ENCODE measurements at places on chromosomes 7 and 10.

DNA sequence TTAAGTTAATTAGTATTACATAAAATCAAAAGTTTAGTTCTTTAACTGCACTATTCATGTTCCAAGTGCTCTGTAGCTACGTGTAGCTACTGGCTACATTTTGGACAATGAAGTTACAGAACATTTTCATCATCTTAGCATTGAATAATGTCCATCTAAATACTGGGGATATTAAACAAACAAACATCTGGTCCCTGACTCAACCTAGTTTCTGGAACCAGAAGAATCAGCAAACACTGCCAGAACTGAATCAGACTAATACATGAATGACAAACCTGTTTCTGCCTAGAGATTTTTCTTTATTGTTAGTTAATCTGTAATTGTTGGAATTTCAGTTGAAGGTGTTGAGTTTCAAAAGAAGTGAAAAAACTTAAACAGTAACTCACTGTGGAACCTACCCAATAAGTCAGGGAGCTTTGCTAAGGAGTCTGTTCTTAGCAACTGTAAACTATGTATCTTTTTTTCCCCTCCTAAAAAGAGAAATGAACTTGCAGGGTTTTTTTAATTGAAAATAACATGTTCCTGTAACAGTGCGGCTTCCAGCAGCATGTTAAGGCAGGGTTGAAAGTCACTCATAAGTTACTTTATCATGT is 58.3 kb downstream of the CDK13 start:
- no peak for DNase-seq

DNA sequence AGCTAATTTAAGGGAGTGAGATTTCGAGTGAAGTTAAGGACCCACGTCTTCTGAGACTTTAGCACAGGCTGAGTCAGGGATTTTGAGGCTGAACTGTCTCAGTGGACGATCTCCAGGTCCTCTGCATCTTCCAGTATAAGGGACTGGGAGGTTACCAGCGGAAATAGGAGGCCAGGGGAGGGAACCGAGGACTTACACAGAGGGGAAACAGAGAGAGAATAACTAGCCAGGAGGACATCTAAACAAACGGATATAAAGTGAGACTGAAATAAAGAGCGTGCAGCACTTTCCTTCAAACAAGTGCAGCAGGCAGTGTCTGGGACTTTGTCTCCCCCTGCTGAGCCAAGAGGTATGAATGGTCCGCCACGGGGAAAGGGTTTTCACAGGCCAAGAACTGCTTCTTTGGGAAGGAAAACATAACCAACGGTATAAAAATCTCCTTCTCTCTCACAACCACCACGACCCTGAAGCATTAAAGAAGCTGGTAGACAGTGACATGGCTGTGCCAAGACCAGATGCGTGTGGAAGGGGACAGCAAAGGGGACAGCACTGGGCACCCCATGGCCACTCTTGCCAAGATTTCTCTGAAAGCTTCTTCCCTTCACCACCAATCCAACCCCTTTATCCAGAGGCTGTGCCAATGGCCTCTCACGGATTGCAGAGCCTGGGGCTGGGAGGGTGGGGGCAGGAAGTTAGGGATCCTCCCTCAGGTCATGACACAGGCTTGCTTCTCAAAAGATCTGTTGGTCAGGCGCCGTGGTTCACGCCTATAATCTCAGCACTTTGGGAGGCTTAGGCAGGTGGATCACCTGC is 72.0 kb downstream of the SLC37A3 start:
- no peak for DNase-seq

GRCh38 chr7:2954433-2954853 is 89.2 kb downstream of the CARD11 start:
- no peak for DNase-seq

- DNase-seq = no peak
These were observed 12.5 kb upstream of the CDK13 start for GRCh38 chr7:39937366-39938153.

DNA sequence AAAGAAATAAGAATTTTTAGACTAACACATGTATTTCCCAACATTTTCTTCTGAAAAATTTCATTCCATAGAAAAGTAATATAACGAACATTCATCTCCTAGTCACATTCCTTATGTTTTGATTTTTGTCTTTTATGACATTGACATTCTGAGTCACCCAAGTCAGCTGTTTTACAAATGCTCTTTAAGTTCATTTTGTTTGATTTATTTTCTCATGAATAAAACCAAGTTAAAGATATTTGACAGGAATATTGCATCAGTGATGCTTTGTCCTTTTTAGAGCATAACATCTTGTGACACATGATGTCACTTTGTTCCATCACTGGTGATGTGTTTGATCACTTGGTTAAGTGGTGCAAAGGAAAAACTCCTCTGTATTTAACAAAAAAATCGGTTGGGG is 48.4 kb downstream of the HGF start:
- DNase-seq = no peak

GRCh38 chr10:98492763-98493162 is 46.0 kb upstream of the HPS1 start:
- DNase-seq = no peak

GRCh38 chr7:139679731-139680594 is 97.8 kb downstream of the HIPK2 start:
- no peak for DNase-seq

DNA sequence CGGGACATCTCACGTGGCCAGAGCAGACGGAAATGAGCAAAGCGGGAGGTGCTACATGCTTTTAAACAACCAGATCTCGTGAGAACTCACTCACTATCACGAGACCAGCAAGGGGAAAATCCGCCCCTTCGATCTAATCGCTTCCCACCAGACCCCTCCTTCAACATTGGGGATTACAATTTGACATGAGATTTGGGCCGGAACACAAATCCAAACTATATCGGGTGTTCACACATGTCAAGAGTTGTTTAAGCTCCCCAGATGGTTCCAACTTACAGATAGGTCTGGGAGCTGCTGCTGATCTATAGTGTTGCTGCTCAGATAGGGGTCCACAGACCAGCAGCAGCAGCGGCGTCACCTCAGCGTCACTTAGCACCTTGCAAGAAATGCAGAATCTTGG is 194.9 kb downstream of the GPAM start:
- no peak for DNase-seq
